Ammon's horn (tissue), 1 donor: ENCODE measurements at places on chromosomes 11 and 22.

DNA sequence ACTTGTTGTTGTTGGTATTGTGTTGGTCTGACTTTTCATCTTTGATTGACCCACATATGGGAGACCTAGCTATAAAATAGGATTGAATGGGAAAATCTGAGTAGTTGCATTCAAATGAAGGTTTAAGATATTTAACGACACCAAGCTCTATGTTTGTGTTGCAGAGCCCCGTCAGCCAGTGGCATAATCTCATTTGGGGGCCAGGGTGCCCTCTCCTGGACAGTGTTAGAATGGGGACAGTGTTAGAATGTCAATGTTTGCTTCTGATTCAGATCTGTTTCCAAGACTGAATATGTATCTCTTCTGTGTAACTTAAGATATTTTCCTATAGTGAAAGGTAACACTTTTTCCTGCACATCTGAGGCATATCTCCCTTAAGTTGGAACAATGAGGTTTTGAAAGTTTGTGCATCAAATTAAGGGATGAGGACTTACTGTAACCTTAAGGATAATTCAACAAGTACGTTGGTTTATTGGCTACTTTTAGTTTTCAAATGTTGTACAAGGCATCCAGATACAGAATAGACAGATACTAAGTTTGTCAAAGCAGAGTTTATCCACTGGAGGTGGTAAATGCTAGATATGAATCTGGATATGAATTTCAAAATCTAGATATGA lies 5.3 kb upstream of the OR52M1 start:
- peak; percentile 59 for DNase-seq

DNA sequence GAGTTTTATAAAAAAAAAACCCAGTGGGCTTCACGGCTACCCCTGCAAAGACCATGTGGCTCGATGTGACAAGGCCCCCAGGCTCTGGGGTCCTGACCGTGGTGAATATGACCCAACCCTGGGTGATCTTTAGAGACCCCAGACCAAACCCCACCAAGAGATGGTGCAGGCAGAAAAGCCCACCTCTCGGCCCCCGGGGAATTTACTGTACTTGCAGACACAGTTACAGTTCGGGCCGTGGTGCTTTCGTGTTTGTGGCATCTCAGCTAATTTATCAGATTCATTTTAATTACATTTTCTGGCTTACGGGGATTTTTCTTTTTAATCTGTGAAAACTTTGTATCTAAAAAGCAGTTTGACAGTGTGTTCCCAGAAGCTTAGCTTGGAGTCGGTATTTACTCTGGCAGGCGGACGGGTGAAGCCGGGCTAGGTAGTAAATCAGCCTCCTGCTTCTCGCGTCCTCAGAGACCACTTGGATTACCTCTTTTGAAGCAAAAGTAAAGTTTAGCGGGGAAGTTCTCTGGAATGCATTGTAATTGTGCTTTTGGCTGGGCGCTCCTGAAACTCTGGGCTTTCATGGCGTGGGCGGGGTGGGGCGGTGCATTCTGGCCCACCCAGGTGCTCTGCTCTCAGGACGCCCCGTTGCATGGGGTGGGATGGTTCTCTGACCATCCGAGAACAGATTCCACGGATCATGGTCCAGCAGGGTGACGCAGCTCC lies 25.3 kb downstream of the ANO1 start:
- no peak for DNase-seq

DNA sequence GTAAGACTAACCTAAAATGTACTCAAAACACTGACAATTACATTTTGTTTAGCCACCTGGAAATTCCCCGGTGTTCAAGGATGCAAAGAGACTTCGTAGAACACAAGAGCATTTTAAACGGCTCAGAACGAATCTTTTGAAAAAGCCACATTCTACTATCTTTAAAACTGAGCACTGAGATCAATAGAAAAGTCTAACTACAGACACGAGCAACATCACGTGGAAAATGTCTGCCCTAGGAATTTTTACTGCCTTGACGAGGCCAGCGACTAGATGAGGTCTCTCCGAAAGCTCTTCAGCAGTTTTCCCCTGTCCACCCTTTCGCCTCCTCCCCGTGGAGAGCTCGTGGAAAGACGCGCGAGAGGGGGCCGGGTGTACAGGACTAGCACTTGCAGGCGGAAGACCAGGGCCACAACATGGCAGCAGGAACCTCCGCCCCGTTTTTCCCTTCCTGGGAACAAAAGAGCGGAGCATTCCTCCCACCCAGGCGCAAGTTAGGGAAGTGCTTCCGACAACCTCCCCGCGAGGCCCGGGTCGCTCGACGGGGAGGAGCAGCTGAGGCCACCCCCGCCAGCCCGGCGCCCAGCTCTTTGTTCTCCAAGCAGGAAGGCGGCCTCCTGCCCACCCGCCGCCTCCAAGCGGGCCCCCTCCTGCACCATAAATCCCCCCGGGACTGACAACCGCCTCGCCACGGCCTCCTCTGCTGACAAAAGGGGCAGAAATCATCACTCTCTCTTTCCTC lies 1.1 kb downstream of the EIF4G2 start:
- peak; percentile 70 for DNase-seq

GRCh38 chr11:33899400-33900037 lies 7.6 kb upstream of the LMO2 start:
- DNase-seq = peak; percentile 83

DNA sequence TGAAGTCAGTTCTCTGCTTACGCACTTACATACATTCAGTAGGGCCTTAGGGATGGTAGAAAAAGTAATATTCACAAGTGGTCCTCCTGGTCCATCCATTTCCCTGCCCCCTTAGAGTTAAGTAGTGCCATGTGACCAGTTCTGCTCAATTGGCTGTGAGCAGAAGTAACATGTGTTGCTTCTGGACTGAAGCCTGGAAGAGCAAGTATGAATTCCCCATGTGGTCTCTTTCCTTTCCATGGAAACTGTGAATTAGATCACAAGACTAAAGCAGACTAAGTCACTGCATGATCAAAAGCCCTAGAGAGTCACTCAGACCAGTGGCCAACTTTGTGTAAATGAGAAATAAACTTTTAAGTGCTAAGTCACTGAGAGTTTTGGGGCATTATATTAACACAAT lies 341.7 kb upstream of the CADM1 start:
- DNase-seq = no peak

DNA sequence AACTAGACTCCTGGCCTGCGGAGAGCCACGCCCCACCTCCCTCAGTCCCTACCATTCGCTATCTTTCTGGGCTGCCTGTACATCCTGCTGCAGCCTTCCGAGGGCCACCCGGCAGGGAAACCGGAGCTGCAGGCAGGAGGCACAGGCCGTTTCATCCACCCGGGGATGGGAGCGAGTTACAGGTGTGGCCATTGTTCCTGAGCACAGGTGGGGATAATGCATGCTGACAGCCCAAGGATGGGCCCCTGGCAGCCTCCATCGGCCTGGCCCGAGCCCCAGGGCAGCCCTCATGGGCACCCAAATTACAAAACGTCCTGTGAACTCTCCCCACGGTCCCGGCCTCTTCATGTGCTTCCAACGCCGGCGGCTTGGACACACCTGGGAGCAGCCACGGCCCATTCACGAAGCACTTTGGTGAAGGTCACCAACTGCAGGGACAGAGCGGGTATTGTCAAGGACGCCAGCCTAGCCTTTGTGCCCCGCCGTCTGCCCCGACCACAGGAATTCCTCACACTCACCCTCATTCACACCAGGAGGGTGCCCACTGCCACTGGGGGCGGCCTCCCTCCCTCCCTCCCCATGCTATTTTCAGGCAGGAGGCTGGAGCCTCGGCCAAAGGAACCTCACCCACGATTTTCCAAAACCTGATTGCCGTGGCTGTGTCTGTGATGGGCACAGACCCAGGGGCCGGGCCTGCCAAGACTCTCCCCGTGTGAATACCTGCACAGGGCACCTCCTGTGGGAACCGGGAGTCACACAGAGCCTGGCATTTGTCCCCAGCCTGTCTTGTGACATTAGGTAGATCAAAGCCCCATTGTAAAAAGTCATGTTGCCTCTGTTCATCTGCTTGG lies 42.1 kb upstream of the MYEOV start:
- no peak for DNase-seq
